CD4-positive, alpha-beta T cell treated with Interleukin-4 for 1 hour (primary cell): ENCODE measurements at places on chromosomes 6 and 20.

DNA sequence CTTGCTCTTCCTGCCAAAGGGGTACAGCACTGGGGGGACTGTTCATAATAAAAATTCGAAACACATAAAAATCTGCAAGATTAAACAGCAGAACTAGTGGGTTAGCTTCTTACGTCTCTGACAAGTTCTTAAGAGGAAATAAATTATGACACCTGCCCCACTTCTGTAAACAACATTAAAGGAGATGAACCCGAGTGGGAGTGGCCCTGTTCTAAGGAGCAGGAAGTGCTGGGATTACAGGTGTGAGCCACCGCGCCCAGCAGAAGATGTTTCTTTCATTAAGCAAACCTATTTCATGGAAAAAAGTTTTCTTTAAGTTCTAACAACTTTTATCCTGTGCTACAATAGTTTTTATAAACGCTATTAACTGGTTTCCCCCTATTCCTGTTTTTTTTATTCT lies 24.6 kb downstream of the USP45 start:
- no peak for DNase-seq

- DNase-seq, result no peak
Measured at GRCh38 chr6:75085931-75086635, 119.8 kb downstream of the COL12A1 start.

- no peak for DNase-seq
Measured at GRCh38 chr6:125073071-125073470, 80.5 kb upstream of the TPD52L1 start.

- DNase-seq, result no peak
Measured at GRCh38 chr6:150233843-150234269, 91.0 kb downstream of the PPP1R14C start.

DNA sequence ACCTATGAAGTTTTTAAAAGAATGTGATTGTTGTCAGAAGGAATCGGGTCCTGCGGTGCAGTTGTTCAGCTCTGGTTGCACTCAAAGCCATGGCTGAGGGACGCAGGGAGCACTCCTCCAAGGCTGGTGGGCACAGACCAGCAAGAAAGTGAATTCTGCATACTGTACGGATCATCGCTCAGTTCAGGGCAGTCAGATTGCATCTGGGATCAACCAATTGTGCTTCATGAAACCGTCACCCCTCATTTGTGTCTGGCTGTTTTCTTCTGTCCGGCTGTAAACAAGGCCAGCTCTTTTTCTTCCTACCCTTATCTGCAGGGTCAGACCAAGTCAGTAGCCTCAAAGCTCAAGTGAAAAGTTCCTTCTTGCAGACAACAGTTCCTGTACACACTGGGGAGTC lies 478.3 kb downstream of the TFAP2A start:
- DNase-seq, result no peak

DNA sequence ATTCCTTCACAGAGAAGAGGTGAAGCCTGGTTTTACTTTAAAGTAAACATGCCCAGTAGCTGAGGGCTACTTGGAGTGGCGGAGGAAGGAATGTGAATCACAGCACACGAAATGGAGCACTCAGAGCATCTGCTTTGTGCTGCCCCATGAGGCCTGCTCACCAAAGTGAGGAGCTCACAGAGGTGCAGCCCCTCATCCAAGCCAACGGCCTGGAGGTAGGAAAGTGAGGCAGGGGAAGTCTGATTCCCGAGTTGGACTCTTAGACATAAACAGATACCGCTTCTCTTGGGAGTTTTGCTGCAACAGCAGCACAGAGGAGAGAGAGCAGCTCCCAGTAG lies 3.6 kb downstream of the YTHDF1 start:
- no peak for DNase-seq

GRCh38 chr6:144895313-144896278 lies 610.5 kb downstream of the UTRN start:
- no peak for DNase-seq

DNA sequence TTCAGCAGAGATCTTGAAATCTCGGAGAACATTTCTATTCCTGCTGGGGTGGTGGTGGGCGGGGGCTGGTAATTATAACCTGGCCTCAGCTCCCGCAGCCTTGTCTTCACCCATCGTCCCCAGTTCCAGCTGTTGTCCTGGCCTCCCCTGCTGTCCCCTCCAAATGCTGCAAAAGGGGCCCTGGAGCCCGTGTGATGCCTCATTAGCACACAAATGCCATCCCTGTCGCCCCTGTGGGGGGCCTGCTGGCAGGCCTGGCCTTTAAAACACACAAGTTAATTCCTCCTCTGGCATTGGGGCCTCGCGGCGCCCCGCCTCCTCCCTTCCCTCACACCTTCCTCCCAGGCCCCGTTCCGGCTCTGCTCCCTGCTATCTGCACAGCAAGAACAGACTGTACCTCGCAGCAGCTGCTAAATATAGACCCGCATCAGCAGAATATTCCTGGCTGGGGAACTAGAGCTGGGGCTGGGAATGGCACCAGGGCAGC lies 85.7 kb downstream of the CDH22 start:
- DNase-seq, result no peak

- DNase-seq, result no peak
Measured at GRCh38 chr20:39164642-39165041, 202.5 kb downstream of the DHX35 start.

GRCh38 chr6:118042855-118043254 lies 135.8 kb downstream of the SLC35F1 start:
- DNase-seq, result no peak

DNA sequence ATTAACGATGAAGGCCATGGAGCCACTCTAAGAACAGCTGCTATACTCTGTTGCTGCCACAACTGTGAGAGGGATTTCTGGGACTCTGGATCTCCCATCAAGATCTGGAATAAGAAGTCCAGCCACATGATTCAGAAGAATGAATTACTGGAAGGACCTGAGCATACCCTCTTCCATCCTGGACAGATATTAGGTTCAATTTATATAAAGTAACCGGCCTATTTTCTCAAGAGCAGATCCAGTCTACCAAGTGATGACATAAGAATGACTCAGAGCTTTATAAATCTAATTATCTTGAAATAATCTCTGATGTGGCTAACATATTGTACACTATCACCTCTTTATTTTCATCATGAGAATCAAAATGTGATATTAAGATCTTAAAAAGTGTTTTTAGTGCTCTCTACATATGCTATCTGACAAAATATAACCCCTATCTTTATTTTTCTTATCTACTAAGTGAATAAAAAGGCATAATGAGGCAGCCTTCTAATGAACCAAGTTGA lies 45.1 kb downstream of the COL9A1 start:
- no peak for DNase-seq

DNA sequence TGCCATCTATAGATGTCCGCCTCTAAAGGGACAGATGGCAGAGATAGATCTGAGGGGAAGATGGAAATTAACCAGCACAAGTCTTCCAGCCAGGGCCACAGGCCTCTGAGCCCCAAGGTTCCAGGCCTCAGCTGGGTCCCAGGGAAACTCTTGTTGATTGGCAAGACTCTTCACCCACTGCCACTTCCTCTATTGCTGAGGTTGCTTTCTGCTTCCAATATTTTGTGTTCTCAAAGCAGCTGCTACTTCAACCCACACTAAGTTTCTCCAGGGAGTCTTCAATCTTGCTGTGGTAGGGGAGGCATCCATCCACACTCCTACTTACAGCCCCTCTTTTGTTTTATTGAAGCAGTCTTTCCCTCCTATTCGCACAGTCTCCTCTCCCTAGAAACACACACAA lies 36.4 kb upstream of the SASH1 start:
- DNase-seq, result no peak

- DNase-seq, result no peak
Measured at GRCh38 chr6:22145823-22146677, 150.8 kb downstream of the PRL start.

GRCh38 chr6:55490871-55491270 lies 88.1 kb downstream of the HMGCLL1 start:
- no peak for DNase-seq

- DNase-seq, result no peak
Measured at GRCh38 chr20:4041748-4042411, 26.5 kb upstream of the RNF24 start.

GRCh38 chr6:20309186-20309585 lies 92.5 kb upstream of the E2F3 start:
- no peak for DNase-seq

DNA sequence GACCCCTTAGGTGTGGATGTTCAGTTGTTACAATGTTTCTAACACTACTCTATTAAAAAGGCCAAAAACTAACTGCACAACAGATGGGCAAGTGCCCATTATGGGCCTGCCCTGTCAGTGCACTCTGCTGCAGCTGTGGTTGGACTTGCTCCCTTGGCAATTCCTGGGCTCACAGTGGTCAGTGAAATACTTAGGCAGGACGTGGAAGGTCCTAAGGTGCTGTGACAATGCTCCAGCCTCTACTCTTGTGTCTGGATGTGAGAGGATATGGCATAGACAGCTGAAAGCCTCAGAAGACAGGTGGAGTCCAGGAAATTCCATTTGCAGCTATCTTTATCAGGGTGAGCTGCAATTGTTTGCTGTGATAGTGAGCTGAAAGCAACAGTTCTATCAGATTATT lies 136.5 kb upstream of the OLIG3 start:
- no peak for DNase-seq
